Activated naive CD4-positive, alpha-beta T cell (primary cell): ENCODE measurements at places on chromosomes 5 and 9.

DNA sequence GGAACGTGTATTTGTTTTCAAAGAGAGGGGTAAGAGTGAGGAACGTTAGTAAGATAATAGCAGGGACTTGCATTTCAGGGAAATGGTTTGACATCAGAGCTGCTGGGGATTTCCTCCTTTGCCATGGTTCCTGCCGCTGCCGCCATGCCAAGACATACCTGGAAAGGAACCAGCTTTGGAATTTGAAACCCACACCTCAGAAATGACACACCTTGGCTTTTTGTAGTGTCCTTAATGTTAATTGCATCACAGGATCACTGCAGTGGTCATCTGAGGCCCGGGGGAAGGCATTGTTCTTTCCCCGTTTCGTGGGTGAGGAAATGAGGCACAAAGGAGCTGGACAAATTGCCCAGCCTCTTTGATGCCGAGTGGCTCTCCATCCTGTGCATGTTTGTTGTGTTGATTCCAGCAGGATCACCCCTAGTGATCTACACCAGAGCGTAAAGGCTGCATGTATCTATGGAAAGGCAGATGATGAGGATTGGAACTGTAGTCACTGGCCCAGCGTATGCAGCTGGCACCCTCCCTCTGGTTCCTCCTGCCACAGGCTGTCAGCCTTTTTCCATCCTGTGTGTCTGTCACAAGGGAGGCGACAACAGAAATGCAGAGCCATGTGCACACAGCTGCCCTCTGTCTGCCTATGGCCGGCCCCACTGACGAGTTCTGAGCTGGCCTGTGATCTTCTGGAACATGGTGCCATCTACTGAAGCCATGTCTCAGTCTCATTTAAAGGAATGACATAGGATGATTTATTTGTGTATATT is 37.8 kb downstream of the SLC46A2 start:
- no peak for DNase-seq

GRCh38 chr5:80122579-80122978 is 87.4 kb downstream of the THBS4 start:
- DNase-seq: no peak

GRCh38 chr5:82334856-82335255 is 56.7 kb upstream of the RPS23 start:
- DNase-seq: no peak

DNA sequence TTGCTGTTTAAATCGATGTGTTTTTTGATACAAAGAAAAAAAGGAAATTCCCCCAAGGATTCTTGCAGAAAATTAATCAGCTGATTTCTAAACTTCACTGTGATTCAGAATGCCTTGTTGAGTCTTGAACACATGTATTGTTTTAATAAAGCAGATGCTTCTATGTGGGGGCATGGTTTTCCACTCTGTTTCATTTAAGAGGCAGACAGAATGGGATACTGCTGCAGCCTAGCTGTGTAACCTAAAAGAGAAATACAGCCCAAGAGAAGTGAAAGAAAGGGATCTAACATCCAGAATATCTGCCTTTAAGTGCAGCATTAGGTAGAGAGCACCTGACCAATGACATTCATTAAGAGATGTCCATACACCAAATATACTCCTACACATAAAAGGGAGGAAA is 365.1 kb upstream of the CCNH start:
- no peak for DNase-seq

GRCh38 chr9:38079461-38080031 is 10.5 kb upstream of the SHB start:
- DNase-seq: no peak

GRCh38 chr5:8701251-8701650 is 832.3 kb downstream of the MTRR start:
- DNase-seq: no peak

- no peak for DNase-seq
These were observed 221.2 kb upstream of the CLINT1 start for GRCh38 chr5:158080112-158080511.

GRCh38 chr9:13131416-13131815 is 148.1 kb downstream of the MPDZ start:
- DNase-seq: no peak

DNA sequence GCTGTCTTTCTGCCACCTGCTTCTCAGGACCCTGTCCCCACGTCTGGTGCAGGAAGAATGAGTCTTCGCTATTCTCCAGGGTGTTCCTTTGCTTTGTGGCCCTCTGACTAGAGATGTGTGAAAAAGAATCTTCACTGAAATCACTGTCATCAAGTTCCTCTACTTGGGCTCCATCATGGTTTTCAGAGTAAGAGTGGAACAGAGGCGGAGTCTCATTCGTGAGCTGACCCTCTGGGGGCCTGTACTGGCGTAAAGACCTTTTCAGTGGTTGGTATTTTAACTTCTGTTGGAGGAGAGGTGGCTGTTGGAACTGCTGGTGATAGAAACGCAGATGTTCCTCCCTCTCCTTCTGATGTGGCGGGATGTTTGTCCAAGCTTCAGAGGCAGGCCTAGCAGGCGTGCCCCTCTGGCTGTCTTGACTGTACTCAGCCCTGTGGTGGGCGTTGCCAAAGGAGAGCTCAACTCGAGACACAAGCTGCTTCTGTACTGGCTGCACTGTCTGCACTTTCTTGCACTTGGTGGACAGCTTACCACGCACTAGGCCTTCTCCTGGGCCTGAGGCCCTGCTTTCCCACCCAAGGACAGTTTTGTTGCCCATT is 72.0 kb downstream of the KIF24 start:
- DNase-seq: no peak

DNA sequence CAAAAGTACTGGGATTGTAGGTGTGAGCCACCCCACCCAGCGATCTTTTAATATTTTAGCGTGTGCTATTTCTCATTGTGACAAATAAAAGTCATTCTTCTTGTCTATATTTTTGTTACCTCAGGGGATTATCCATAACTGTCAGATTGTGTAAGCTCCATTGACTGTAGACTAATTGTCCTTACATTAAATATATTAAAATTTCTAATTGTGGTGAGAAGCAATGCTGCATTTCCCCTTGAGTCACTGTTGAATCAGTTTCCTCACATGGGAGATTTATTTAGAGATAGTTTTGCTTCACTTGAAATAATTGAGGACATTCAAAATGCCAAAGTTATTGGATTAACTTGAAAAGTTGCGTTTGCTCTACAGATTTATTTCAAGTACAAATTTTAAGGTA is 782.4 kb upstream of the WWC1 start:
- no peak for DNase-seq

DNA sequence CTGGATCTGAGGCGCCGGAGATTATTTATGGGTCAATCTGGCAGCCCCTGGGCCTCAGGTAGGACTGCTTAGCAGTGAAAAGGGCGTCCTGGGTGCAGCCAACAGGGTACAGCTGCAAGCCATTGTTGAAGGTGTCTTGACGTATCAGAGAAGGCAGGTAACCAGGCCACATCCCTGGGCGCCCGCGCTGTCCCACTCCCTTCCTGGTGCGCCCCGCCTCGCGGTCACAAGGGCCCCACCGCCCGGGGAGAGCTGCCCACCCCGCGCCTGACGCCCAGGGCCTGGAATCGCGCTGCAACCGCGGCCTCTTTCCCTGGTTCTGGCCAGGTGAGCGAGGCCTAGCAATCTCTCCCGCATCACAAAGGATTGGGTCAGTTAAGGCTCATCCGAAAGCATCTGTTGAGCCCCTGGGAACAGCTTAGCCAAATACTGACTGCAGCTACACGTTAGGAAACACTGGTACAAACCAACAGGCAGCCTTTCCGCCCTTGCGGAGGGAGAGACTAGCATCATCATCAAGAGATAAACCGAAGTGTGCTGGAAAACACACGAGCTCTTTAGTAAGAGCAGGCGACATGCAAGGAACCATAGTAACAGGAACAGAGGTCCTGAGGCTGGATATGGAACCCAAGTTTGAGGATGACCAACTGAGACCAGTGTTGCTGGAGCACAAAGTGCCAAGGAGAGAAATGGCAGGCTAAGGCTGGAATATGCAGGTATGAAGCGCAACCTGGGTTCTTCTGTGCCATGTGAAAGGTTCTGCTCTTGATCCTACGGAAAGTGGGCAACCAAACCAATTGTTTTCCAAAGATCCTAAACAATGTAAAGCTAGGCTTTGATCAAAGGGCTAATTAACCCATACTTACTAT is 3.6 kb downstream of the RPS23 start:
- DNase-seq: no peak

DNA sequence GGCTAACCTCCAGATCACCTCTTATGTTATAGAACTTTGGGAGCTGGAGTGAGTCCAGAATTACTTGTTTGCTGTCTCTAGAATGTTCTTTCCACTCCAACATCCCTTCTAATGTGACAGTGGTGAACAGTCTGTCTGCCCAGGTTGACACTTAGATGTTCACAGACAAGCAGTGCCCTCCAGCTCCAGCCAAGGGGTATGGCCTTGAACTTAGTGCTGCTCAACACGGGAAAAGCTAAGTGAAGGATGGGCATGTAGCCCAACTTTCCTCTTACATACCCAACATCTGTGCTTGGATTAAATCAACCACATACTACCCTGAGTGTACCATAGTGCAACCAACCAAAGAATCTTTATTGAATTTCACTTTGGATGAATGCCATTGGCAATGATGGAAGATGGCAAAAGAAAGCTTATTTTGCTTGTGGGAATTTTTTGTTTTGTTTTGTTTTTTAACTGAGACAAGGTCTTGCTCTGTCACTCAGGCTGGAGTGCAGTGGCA is 201.2 kb downstream of the NXNL2 start:
- DNase-seq: no peak

DNA sequence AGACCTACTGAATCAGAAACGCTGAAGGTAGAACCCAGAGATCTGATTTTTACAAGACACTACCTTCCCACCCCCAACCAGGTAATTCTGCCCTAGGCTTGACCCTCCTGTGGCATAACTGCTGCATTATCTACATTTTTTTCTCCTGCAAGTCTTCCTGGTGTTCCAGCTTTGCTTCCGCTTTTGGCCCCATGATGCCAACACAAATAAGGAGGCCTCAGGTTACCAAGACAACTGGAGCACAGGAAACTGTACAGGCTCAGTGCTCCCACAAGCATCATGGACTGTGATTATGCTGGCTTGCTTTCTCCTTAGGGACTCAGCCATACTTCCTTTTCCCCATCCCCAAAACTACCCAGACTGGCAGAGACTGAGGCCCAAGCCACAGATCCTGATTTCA is 6.6 kb upstream of the MSMP start:
- no peak for DNase-seq

DNA sequence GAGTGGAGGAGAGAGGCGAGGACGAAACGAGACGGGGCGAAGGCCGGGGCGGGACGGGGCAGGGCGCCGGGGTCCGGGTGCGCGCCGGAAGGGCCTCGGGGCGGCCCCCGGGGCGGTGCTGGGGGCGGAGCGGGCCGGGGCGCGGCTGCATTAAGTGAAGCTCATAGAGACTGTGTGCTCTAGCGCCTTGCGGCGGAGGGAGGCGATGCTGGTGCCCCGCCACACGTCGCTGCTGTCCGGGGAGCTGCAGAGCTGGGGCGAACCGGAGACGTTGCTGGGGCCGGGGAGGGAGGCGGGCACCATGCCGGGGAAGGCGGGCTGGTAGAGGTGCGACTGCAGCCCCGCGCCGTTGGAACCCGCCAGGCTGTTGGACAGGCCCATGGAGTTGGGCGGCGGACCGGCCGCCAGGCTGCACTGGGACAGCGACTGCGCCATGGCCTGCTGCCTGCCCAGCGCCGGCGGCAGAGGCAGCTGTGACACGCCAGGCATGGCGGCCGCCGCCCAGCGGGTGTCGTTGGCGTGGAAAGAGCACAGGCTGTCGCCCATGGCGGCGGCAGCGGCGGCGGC is 8.3 kb downstream of the OTP start:
- no peak for DNase-seq

DNA sequence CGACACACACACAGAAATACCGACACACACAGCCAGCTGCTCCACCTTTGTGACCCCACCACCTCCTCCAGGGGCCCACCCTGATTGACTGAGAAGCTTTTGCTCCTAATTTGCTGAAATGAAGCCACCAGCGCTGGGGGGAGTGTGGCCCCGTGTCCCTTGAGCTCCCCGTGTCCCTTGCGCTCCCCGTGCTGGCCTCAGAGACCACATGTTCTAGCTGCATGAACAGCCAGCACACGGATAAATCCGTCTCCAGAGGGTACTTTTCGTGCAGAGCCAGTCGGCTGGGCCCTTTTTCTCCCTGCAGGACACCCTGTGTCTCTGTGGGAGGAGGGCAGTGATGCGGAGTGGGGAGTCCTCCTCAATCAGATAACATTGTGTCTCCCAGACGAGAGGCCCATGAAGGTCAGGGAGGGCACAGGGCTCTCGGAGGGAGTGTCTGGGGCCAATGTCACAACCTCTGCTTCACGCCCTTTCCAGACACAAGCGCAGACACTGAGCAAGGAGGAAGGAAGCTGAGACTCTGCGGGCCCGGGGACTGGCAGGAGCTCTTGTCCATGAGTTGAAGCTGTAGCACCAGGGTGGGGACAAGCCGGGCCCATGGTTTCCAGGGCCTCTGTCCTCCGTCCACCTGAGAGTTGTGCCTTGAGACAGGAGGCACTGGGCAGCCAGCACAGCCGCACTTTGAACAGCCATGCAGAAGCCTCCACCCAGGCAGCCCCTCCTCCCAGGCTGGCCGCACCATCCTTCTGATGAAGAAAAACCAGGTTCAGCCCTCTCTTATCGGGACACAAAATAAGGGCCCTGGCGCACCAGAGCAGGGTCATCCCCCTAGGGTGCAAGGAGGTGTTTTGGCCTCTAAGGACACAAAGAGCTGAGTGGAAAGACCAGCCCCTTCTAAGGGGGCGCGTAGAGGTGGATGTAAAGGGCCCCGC is 36.4 kb upstream of the SLC6A19 start:
- no peak for DNase-seq

- no peak for DNase-seq
These were observed 125.1 kb upstream of the SGCD start for GRCh38 chr5:156201788-156202403.

GRCh38 chr5:88883836-88884607 is 1.0 kb upstream of the MEF2C start:
- no peak for DNase-seq

- no peak for DNase-seq
These were observed 1.4 kb upstream of the PTTG1 start for GRCh38 chr5:160420331-160420610.

DNA sequence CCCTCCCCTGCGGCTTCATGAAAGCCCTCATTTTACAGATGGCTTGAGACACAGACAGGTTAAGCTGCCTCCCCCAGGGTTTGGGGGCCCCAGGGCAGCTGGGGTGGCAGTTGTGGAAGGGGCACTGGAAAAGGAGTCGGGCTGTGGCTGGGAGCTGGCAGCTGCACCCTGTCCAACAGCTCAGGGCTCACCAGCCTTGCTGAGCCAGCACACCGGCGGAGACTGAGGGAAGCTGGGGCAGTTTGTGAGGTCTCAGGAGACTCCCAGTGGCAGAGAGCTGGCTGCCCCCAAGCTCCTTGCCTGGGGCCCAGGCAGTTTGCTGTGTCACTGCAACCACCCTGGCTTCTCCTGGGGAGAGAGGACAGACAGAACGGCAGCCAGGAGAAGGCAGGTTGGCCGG is 34.8 kb upstream of the RAPGEF1 start:
- DNase-seq: no peak

DNA sequence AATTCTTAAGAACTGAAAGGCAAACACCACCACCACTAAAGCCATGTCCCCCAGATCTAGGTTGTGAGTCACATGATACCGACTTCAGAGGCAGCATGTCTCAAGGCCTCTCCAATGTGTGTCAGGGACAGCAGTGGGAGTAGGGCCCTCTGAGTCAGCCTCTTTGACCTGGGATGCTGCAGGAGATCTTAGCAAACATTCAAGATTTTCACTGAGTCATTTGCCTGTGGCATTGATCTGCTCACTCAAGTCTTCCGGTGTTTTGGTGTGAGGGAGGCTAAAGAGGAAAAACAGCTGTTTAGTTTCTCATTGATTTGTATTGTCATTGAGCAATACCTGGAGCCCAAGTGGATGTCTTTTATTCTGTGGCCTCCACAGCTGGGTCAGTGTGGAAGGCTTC is 36.1 kb downstream of the TMC1 start:
- DNase-seq: no peak
